ENCODE measurements at places on chromosomes 16 and 17.

DNA sequence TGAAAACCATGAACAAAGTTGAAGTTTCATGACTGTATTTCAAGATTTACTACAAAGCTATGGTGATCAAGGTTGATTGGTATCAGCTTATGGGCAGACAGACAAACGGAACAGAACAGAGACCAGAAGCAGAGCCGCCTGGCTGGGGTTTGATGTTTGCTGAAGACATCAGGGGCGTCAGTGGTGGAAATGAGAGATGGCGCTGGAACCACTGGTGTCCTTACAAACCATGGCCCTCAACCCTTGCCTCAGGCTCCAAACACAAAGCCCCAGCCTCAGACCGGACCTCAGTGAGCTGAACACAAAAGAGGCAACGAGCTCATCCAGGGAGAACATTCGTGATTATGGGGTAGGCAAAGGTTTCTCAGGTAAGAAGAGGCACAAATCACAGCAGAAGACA lies 113.0 kb upstream of the METRNL start:
- DNase-seq, result no peak

- no peak for DNase-seq
Observed at GRCh38 chr16:55331648-55332185, 7.7 kb downstream of the IRX6 start.

DNA sequence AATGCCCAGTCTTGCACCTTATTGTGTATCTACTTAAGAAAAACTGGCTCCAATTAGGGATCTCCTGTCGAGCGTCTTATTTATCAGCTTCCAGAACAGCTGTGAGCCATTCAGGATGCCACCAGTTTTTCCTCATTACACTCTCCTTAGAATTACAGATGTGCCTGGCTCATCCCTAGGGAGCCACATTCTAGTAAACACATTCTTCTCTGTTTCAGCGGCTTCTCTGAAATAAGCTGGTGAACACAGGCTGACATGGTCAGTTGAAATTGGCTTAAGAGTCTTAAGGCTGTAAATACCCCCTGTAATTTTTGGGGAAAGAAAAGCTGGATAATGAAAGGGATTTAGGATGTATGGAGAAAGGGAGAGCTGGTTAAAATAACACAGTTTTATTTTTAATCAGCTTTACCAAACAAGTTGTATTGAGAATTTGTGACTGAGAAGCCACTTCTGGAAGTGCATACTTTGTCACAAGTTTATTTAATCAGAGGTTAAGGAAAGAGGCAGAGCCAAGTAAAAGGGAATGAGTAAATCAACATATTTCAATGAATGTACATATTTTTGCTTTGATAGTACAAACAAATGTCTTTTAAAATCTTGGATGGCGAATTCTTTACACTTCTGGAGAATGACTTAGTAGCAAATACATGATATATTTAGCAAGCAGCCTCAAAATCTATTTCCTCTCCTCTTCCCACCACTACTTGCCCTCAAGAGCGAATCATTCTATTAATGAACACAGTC lies 562.0 kb upstream of the GOT2 start:
- no peak for DNase-seq

GRCh38 chr16:67702130-67702529 lies 17.0 kb downstream of the GFOD2 start:
- no peak for DNase-seq

DNA sequence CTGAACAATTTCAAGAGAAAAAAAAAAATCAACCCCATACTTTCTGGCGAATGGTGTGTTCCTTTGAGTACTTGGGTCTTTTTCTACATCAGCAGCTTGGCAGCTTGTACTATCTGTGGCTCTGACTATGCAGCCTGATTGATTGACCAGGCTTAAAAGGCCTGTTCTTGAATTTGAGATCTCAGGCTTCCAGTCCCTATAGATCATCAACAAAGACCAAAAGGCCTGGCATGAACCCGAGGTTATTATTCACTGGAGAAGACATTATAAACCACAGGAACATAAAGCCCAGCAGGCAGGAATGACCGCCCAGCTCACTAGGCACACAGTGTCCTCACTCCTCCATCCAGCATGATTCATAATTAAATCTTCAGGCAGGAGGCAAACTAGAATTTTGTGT lies 32.1 kb upstream of the CDH3 start:
- DNase-seq, result no peak

DNA sequence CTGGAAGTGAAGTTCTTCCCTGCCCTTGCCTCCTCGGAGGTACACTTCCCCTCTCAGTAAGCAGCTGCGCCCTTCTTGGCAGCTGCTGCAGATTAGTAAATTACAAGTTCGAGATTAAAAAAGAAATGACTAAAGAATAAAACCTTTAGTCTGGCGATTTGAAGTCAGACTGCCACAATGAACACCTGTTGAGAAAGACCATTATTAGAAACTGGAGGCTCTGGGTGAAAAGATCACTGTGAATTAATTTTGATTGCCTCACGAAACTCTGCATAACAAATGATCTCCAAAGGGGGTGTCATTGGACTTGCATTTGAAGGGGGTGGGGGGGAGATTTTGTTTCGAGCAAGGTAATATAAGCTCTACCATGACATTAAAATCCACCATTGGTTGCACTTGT lies 39.3 kb downstream of the SALL1 start:
- DNase-seq, result no peak

DNA sequence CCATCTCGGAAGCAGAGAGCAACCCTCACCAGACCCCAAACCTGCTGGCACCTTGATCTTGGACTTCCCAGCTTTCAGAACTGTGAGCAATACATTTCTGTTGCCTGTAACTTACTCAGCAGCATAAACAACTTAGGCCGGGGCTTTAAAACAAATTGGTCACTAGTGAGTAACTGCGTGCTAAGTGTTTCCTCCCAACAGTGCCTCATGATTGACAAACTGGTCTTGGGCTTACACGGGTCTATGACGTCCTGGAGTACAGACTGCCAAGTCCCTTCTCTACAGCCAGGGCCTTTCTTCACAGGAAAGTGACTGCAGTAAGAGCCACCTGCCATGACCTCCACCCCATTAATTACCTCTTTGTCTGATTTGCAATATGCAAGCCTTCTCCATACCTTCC lies 136.7 kb downstream of the XYLT1 start:
- no peak for DNase-seq

DNA sequence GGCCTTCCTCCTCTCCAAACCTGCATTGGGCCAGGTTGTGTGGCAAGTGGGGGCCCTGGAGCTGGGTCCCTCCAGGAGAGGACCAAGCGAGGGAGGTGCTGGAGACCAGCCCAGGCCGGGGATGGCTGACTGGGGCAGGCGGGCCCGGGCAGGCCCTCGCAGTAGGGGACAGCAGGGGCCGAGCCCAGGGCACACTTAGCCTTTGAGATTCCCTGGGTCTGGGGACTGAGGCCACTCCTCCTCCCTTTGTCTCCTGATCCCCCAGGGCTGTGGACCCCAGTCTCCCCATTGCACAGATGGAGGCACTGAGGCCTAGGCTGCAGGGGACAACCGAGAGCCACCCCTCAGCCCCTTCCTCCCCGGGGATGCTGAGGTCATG lies 5.2 kb downstream of the FOXJ1 start:
- DNase-seq, result no peak

DNA sequence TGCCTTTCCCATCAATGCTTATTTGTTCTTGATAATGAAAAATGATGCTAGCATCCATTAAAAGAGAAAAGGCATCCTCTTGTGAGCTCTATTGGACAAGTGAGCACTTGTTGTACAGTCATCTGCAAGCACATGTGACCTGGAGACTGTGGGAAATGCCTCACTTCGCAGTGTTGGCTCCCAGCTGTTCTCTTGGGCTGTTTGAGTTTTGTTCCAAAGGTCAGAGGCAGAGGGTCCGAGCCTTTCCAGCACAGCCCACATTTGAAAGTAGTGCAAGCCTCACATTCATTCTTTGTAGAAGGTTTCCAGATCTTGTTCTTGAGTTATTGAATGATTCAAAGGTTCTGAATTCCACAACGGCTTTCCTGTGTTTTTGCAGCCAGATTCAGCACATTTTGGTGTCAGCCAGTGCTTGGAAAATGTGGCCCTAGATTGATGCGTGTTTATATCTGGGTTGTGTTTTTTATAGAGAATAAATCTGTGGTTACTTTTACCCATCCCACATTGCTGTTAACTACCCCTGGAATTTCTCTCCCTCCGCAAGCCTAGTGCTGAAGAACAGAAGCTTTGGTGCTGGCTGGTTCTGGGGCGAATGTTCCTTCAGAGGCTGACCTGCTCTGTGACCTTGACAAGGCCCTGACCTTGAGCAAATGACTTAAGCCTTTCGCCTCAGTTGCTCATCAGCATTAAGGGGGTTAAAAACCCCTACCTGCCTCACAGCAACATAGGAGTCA lies 49.8 kb downstream of the CDH1 start:
- no peak for DNase-seq

DNA sequence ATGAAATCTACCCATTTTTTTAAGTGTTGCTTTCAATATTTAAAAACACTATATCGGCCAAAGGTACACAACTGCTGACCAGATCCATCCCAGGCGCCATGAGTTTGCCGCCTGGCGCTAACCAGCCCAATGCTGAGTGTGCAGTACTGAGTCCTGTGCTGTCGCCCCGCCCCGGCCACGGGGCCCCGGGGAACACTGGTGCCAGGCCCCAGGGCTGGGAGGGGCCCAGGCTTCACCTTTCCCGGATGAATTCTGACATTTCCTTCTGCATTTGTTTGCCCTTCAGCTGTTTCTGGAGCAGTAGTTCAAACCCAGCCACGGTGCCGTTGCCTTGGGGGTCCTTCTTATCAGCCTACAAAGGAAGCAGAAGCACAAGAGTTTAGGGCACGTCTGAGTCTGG lies 37.8 kb upstream of the RCVRN start:
- DNase-seq, result no peak

GRCh38 chr16:79598348-79599181 lies 2.0 kb downstream of the MAF start:
- DNase-seq, result peak; percentile 48

DNA sequence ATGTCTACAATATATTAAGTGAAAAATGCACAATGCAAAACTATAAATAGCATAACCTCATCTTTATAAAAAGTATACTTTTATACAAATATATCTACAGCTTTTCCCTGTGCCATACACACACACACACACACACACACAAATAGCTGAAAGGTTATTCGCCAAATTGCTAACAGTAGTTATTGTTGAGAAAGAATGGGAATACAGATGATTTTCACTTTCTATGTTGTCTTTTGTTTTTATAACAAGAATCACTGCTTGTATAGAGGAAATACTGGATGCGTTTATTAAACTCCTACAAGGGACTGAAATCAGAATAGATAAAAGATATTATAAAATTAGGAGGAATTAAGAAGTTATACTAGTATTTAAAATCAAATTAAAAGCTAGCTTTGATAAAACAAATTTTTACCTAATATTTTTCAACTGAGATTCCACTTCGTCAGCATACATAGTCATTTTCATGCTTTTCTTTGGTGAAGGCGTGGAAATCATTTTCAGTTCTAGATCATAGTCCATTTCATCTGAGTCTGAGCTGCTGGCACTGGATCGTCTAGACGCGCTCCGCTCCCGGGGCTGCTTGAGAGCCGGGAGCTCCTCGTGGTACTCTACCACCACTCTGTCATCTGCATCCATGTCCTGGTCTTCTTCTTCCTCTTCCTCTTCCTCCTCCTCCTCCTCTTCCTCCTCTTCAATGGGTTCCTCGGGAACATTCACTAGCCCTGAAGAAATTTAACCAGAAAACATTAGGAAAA lies 17.0 kb upstream of the ITGAE start:
- no peak for DNase-seq

DNA sequence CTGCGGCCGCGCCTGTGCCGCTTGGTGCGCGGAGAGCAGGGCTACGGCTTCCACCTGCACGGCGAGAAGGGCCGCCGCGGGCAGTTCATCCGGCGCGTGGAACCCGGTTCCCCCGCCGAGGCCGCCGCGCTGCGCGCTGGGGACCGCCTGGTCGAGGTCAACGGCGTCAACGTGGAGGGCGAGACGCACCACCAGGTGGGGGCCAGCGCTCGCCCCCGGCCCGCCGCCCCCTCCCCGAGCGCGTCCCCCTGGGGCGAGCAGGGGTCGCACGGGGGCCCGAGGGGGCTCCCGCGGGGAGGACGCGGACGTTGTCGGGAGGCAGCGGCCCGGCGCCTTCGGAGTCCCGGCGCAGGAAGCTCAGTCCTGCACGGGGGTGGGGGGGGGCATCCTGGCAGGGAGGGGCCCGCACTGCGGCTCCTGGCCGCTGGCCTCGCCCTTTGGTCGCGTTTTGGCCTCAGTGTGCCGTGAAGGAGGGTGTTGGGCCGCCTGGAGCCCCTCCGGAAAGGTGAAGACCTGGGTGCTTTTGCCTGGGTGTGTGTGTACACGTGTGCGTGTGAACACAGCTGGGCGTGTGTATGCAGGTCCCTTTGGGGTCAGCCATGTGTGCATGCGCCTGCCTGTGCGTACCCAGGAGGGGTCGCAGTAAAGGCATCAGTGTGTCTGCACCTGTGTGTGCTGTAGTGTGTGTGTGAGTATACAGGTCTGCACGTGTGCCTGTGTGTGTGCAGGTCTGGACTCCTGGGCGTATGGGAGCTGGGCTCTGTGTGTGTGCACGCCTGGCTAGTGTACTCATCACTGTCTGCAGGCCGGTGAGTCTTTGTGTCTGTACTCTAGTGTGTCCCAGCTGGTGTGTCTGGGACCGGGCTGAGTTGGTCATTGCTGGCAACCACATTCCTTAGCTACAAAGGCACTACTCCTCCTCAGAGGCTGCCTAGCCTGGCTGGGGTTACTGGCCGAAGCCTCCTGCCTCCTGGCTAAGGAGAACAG lies 615 bp downstream of the NHERF2 start:
- no peak for DNase-seq

DNA sequence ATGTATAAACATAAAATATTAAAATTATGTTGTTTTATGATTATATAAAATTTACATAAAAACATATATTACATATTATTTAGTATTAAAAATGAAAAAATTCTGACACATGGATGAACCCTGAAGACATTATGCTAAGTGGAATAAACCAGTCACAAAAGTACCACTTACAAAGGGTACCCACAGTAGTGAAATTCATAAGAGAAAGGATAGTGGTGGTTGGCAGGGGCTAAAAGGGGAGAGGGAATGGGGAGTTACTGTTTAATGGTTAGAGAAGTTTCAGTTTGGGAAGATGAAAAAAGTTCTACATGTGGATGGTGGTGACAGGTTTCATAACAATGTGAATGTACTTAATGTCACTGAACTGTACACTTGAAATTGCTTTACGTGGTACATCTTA lies 41.4 kb downstream of the FBXL20 start:
- no peak for DNase-seq

DNA sequence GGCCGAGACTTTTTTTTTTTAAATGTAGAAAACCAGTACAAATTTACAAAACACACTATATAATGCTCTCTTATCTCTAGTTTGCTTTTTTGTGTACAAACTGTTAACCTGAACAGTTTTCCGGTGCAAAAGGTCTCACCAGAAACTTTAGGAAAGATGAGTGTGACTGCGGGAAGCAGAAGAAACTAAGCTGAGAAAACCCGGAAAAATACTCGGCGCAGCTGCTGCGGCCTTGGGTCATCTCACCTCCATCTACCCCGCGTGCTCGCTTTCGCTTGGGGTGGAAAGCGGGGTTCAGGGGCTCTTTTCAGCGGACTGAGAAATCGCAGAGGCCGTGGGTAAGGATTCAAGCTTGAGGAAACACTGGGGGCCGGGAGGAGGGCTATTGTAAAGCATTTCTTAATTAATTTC lies 1.8 kb downstream of the SALL1 start:
- DNase-seq, result no peak

- no peak for DNase-seq
Observed at GRCh38 chr16:30551781-30552180, 6.4 kb downstream of the ZNF764 start.

All from neural crest cell (in vitro differentiated cells).